ENCODE measurements at places on chromosomes 11 and 22. TPM values are rescaled to one million over a fixed set of nuclear protein-coding genes. Genes with fewer than 3 reads are reported as not detected.

Gene OR51B2
- total RNA-seq: not detected

Gene HINFP
- 41.4 TPM for total RNA-seq

Gene THAP12
- 77.8 TPM for total RNA-seq

Gene CRYBA4
- total RNA-seq: not detected

Gene CYP2D6
- total RNA-seq: 3.8 TPM

DNA sequence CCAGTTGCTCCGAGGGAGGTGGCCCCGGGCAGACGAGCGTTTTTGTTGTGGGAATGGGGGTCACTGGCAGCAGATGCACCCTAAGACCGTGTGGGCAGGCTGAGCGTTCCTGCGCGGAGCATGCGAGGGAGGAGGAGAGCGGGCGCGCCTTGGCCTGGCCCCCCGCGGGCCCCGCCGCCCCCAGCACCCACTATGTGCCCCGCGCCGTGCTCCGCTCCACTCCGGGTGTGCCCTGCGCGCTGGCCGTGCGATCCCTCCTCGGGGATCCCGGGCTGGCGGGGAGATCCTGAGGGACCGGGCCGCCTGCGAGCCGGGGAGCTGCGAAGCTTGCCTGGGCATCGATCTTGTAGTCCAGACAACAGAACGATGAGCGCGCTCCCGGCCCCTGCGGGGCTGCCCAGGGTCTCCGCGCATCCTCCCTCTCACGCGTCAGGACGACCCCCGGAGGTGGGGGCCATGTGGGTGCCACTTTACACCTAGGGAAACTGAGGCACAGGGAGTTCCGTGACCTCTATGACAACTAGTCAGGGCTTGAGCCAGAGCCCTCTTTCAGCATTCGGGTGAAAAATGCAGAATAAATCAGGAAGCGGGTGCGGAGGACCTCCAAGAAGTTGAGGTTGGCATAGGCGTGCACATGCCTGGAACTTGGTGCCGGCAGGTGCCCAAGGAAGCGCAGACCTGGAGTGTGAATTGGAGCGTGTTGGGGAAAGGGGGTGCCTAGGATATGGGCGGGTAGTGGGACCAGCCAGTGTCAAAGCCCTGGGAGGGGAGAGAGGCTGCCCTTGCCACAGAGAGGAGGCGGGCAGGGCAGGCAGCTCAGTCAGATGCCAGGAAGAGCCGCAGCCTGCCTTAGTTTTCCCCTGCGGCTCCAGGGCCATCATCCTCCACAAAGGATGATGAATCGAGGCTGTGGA is 1.3 kb upstream of the KMT5B start:
- DNase-seq: no peak

DNA sequence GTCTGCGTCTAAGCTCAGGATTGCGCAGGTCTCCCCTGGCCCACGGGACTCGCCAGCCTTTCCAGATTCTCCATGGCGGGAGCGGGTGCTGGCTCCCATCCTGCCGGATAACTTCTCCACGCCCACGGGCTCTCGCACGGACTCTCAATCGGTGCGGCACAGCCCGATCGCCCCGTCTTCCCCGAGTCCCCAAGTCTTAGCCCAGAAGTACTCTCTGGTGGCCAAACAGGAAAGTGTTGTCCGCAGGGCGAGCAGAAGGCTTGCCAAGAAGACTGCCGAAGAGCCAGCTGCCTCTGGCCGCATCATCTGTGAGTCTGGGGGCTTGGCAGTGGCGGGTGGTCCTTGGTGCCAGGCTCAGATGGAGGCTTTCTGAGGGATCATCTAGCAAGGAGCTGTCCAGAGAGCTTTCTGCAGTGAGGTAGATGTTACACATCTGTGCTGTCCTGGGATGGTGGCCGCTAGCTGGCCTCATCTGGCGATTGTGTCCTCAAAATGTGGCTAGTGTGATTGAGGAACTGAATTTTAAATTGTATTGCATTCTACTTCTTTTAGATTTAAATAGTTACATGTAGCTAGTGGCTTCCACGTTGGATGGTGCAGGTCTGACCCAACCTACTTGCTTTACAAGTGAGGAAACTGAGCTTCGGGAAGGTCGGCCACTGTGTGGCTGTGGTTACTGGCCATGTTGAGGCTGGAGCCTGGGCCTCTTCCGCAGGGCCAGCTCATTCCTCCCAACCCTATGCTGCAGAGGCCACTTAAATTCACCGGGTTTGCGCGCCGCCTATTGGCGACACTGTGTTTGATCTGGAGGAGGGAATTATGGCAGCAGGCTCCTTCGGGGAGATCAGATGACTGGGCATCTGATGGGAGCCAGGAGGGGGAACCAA is 6.7 kb downstream of the INCENP start:
- no peak for DNase-seq

DNA sequence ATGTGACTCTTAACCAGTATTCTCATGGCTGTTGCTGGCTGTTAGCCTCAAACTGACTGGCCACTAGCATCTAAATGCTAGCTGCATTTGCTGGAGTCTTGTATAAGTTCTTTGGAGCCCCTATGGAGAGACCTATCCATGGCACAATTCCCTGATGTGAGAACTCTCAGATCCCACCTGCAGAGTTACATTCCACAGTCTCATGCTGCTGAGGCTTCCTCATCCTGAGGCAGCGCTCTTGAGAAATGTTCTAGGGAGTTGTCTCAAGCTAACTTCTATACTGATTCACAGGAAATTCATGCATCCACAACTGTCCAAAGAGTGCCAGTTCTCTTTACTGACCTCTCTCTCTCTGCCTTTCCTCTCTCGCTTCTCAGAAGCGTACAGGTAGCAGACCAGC is 218.0 kb upstream of the PITPNB start:
- DNase-seq: no peak

DNA sequence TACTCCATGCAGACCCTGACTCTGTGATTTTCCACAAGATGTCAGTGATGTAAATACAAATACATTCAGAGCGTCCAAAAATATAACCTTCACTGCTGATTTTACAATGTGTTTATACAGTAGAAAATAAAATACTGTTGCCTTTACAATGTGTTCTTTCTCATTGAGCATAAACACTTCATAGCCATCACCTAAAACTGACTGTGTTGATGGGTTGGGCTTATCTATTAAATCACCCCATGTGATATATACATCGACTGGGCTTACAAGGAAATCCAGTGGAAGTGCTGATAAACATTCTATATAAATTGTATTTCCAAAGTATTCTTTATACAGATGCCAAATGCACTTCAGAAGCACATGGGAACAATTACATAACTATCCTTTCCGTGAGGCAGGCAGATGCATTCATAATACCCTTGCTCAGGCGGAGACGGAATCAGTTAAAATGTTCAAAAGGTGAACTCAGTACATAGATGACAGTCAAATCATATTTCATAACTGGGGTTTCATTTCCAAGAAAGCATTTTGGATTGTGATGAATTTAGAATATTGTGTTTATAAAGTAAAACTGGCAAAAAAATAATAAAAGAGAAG is 27.7 kb downstream of the DDI1 start:
- DNase-seq: no peak

- no peak for DNase-seq
These were observed 6.4 kb downstream of the ENDOD1 start for GRCh38 chr11:95095858-95096587.

- DNase-seq: peak; percentile 95
These were observed 5.0 kb downstream of the IGSF22 start for GRCh38 chr11:18720808-18721560.

DNA sequence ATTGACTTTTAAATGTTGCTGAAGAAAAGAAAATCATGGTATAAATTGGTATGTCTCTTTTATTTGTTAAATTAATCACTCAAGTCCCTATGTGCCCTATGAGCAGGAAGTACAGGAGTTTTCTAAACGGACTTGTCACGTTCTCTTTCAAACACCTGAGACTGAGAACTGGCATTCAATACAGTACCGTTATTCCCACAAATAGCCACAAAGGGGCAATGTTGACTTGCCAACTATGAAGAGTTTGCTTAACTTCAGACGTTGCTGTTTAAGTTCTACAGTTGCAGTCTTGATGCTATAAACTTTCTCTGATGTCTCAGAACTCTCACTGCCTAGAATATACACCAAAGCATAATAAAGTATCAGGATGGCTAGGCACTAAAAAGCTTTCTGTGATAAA is 7.6 kb downstream of the OR56A1 start:
- peak; percentile 69 for DNase-seq

DNA sequence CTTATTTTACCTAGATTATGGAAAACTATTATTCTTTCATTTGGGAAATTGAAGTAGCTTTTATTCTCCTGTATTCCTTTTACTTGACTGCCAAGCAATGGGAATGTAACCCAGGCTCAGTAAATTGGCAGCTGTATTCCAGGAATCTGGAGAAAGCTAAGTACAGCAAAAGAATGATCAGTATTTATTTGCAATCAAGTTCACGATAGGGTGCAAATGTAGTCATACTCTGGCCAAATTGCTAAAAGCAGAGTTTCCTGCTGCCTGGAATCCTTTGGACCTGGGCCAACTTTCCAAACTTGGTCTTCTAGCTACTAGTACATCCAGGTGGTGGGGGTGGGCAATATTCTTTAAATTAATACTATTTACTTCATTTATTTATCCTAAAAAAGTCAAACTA is 286.0 kb upstream of the CTSC start:
- DNase-seq: no peak

GRCh38 chr11:3174387-3174786 is 9.3 kb upstream of the OSBPL5 start:
- no peak for DNase-seq

DNA sequence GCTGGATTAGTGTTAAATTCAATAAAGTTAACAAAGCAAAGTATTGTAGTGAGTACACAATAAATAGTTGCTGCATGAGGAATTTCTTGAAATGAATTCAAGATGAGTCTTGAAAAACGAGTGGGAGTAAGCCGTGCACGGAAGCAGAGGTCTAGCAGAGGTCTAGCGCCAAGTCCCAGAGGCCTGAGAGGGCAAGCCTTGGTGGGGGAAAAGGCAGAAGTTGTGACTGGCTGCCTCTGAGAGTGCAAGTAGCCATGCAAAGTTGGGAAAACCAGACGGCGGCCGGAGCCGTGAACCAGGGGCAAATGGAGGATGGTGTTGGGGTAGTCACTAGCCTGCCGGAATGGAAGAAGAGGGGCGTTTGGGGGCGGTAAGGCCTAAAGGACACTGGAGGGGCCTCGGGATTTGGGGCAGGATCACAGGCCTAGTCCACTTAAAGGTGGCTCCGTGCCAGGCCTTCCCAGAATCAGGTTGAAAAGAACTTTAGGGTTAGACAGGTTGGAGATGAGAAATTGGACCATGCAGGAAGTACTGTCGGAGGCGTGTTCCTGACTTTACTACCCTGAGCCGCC is 379 bp upstream of the SLC3A2 start:
- no peak for DNase-seq

DNA sequence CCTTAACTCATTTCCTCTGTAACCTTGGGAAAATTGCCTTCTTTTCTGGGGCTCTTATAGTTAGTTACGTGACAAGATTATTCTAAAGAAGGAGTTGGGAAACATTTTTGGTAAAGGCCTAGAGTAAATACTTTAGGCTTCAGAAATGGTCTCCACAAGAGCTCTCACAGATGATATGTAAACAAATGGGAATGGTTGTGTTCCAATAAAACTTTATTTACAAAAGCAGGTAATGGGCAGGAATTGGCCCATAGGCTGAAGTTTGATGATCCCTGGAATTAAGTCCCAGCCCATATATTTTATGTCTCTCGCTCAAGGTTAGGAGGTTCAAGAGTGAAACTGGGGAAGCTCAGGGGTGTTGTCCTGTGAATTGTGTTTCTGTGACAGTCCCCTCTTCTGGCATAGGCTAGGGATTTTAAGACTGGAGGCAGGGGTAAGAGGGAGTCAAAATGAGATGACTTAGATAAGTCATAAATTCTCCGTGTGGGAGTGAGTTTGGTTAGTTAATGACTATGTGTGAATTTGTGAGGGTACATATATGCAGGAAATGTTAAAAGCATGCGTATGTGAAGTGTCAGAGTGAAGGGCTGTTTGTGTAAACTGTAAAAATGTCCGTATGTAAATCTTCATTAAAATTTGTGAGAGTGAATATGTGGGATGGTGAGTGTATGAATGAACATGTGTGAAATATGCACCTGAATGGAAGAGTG is 7.4 kb upstream of the OR52B4 start:
- DNase-seq: no peak

GRCh38 chr11:111253131-111253530 is 7.6 kb downstream of the POU2AF2 start:
- DNase-seq: peak; percentile 2

GRCh38 chr22:17243524-17243923 is 24.3 kb upstream of the ADA2 start:
- DNase-seq: peak; percentile 79

All from activated CD4-positive, alpha-beta T cell treated with anti-CD3 and anti-CD28 coated beads, Interleukin-2, amount 10 ng/mL, durations not matched to agents 24 days and 14 days (primary cell).